ENCODE measurements at places on chromosomes 7 and 10.

DNA sequence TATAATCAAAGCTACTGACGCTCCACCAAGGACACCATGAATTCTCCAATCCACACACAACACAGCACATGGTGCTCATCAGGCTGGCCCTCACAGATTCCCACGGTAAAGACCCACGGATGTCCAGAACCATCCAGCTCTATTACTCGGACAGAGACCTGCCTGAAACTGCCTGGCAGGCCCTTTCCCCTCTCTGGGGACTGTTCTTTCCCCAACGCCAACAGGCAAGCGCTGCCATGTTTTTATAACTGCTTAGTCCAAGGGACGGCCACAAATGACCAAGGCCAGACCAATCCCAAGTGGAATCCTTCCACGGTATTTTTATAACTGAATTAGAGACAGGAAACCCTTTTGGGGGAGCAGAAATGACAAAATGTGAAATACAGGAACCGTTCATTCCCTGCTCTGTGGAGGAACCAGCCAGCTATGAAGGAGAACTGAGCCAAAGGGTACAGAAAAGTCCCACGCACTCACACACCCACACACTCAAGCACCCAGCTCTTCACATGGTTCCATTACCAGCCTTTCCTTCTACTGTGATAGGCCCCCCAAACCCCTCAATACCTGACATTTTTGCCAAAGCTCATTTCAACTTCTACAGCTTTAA, 4.1 kb downstream of the PIP4K2A start:
- DNase-seq = no peak

- DNase-seq = no peak
Observed at GRCh38 chr10:71753091-71753959, 20.0 kb downstream of the VSIR start.

DNA sequence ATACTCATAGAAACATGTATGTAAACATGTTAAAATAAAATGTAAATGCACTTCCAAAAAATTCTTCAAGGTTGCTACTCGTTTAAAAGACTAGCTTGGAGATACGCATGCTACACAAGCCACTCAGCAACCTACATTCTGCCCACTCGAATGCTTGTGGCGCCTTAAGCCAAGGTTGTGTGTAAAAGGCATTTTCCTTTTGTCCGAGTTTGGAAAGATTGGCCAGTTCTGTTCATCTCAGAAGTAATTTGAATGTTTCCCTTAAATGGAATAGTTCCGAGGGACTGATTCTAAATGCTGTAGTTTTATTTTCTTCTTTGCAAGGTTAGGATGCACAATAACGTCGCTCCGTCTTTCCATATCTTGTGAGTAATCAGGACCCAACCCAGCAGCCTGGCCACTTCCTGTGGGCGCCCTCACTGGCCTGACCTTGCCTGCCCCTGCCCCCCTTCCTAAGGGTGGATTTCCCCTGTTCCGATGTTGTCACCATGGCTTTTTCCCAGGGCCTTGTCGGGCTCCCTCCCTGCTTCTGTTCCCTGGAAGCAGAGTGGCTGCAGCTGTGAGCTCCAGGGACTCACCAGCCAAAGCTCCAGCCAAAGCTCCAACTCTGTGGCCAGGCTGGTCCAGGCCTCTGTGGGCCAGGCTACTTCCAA, 70.6 kb downstream of the PTPRE start:
- DNase-seq = peak; percentile 56

DNA sequence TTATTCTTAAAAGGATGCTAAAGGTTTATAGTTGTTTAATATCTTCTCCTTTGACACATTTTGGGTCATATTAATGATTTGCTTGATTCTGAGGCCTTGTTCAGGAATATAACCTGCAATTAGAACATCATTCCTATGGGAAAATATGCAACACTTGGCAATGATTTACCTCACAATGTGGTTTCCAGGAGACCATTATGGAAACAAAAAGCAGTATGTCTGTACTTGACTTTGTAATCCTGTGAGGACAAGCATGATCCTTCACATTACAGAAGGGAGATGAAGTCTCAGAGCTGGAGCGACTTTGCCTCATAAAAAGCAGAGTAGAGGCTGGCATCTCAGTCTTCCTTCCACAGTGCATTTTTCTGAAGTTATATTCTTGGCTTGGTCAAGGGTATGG, 57.0 kb upstream of the CDCA7L start:
- DNase-seq = no peak

GRCh38 chr7:1149351-1149794, 10.6 kb downstream of the ZFAND2A start:
- DNase-seq = no peak

- DNase-seq = no peak
Observed at GRCh38 chr10:114749014-114749413, 72.6 kb upstream of the FHIP2A start.

- peak; percentile 44 for DNase-seq
Observed at GRCh38 chr7:73435471-73436009, 2.0 kb downstream of the FZD9 start.

DNA sequence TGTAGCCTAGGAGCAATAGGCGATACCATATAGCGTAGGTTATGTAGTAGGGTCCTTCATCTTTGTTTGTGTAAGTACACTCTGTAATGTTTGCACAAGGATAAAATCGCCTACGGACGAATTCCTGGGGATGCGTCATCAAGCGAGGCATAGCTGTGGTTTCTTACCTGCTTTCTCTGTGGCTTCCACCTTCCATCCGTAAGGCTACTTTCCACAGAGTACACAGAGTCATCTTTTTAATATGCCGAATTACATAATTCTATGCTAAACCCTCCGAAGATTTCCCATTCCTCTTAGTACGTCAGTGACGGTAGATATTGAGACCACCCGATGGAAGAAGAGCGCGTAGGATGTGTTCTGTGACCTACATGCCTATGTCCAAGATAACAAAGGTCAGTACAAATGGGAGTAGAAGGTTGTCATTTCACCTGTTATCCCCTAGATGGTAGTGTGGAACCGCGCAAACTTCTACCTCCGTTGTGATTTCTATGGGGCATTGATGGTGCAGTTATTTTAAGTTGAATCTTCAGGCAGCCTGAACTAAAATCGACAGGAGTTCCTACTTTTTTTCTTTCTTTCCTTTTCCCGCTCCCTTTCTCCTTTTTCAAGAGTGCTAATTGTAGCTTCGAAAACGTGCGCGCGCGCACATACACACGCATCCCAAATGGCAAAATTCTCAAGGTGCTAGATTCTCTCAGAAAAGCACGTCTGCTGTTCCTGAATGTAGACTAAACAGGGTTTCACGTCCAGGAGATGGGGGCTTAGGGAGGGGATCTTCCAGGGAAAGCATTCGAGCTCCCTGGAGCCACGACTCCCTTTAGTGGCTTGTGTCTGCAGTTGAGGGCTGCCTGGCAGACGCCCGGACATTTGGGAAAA, 111.7 kb upstream of the MBL2 start:
- peak; percentile 64 for DNase-seq
